Fibroblast of skin of left quadriceps (primary cell): ENCODE measurements at places on chromosomes 12 and 14.
A peak's percentile ranks its signal among the peaks of the same experiment; 100 is the strongest.

DNA sequence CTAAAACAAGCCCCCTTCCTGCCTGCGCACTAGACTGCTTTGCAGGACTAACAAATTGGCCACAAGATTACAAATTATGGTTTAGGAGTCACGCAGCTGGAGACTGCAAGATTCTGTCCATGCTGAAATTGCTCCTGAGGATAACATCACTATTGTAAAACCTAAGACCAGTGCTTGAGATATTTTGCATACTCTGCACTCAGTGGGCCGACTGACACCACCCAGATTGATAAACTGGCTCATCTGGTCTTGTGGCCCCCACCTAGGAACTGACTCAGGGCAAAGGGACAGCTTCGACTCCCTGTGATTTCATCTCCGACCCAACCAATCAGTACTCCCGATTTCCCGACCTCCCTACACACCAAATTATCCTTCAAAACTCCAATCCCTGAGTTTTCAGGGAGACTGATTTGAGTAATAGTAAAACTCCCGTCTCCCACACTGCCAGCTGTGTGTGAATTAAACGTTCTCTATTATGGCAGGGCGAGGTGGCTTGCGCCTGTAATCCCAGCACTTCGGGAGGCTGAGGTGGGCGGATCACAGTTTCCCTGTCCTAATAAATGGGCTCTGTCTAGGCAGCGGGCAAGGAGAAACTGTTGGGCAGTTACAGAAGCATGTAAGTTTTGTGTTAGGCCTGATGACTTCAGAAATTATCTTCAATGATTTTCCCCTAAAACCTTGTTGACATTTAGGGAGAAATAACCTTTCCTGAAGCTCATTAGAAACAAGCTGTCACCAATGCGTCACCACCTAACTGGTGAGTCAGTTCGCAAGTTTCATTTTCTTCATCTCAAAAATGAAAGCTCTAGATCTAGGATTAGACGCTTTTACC is 5.3 kb upstream of the UBC start:
- DNase-seq: no peak

DNA sequence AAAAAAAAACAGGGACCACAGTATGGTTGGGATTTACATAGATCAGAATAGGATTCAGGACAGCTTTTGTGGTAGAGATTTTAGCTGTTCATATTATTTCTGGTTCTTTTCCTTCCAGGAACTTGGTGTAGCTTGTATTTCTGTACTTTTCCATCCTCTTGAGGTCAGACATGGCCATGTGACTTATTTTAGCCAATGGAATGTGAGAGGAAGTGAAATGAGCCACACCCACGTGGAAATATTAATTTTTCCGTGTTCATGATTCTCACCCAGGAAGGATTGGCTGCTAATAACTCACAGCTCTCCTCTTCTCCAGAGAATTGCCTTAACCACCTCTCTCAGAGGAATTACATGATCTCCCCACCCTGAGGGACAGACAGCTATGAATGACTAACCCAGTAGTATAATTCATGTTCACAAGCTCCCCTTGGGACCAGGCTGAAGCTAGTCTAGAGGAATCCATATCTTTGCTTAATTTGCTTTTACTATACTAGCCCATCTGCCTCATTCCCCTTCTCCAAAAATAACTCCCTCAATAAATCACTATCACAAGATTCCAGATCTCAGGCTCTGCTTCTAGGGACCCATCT is 340.4 kb downstream of the NUAK1 start:
- DNase-seq: peak; percentile 22

- DNase-seq: no peak
These were observed 74.2 kb downstream of the TESC start for GRCh38 chr12:117024961-117025480.

GRCh38 chr12:66694666-66695613 is 16.1 kb upstream of the GRIP1 start:
- no peak for DNase-seq

DNA sequence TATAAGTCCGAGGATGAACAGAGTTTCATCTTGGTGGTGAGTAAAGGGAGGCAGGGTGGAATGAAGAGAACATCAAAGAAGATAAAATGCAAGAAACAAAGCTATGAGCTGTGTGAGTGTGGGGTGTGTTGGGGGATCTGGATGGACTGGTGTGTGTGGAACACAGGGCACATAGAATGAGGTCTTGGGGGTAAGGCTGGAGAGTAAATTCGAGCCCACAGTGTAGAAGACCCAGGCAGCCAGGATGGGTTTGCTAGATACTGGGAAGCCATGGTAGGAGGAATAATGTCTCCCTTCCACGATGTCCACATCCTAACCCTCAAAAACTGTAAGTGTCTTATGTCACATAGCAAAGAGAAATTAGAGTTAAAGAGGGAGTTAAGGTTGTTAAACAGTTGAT is 6.8 kb downstream of the KCNMB4 start:
- no peak for DNase-seq

DNA sequence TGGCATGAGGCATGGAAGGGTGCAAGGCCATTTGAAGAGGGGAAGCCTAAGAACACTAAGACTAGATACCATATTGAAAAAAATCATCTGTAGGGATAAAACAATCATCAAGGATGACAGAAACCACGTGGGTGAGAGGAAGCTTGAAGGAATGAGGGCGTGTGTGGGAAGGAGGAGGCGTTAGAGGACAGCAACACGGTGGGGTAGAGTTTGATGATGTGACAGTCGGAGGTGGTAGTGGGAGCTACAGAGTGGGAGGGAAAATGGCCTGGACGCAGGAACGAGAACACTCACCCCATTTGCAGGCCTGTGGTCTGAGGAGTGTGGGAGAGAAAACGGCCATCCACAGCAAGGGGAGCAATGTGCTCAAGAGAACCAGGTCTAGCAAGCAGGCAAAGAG is 25.4 kb upstream of the NUDT4 start:
- DNase-seq: no peak

GRCh38 chr14:103434868-103435442 is 49.7 kb downstream of the MARK3 start:
- DNase-seq: no peak

GRCh38 chr12:8606890-8607289 is 5.8 kb downstream of the AICDA start:
- DNase-seq: no peak

GRCh38 chr12:65662590-65662989 is 161.7 kb upstream of the HMGA2 start:
- DNase-seq: no peak
